ENCODE measurements at places on chromosomes 1 and 21. TPM values are rescaled to one million over a fixed set of nuclear protein-coding genes. Genes with fewer than 3 reads are reported as not detected.

GRCh38 chr1:93262645-93263044 lies 82.1 kb downstream of the CCDC18 start:
- DNase-seq = no peak

GRCh38 chr21:43894206-43894577 lies 29.2 kb downstream of the AGPAT3 start:
- no peak for DNase-seq

DNA sequence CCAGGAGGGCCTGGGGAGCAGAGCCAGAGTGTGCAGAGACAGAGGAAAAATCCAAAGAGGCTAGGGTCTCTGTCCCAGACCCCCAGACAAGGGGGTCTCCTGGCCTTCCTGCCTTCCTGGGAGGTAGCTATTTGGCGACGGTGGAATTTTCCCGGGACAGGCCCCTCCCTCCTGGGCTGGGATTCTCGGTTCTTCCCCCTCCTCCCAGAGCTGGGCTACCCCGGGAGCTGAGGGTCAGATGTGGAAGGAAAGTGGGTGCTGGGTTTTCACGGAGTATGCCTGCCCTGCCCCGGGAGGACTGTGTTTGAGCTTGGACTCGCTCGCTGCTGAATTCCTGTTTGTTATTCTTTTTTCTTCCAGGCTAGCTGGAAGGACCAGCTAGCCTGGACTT lies 759 bp downstream of the AMPD2 start:
- DNase-seq = no peak

KRTAP12-2 gene
- total RNA-seq = not detected

DNA sequence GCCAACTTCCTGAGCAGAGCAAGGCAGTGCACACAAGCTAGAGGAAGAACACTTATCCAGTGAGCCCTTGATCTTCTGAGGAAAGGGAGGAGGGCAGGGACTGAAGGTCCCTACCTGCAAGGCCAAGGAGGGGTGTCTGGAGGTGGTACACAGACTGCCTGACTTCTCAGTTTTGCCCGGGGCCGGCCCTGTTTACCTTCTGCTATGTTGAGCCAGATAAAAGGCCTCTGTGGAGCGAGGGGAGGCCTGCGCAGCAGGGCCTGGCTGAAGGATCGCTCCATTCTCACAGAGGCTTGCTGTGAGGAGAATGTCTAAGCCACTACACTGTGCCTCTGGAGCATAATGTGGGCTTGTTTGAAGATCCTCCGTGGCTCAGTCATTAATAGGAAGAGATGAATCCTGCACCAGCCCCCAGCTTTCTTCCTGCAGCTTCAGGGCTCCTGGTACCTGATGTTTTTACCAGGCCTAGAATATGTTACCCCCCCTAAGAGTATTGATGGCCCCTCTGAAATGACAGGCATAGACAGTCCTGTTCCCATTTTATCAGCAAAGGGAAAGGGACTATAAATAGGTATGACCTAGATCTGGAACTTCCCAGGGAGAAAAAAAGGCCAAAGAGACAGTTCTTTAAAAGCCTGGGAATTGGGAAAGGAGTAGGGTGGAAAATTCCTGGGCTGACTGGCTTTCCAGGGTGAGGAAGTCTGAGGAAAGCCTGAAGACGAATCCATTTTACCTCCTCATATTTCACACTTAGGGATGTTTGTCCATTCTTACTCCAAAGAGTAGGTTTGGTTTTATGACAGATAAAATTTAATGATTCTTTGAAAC lies 4.7 kb downstream of the POGK start:
- DNase-seq = no peak

PLA2G4A gene
- total RNA-seq = 40.9 TPM

DNA sequence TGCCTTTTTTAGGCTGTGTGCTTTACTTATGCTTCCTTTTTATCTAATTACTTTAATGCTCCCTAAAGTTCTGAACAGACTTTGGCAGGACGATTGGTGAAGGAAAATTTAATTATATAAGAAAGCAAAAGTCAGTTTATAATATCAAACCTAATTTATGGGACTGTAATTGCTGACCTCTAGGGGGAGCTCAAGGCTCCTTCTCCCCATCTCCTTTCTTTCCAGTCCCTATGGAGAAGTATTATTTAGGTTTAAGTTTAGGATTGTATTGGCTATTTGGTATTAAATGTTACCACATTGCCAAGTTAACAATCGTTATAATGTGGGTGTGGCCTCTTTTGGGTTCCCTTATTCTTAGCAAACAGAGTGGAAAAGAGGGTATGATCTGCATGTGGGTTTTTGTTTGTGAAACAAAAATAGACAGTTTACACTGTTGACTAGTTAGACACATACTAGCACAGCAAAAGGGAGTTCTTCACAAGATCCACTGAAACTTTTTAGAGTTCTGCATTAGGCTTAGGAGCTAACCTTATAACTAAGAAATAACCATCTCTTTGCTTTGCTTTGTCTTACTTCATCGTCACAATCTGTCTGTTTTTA lies 48.2 kb upstream of the TNFSF4 start:
- DNase-seq = peak; percentile 73

OR2L8 gene
- not detected for total RNA-seq

GRCh38 chr1:84083307-84083706 lies 60.8 kb upstream of the PRKACB start:
- DNase-seq = no peak

AUNIP gene
- total RNA-seq = 8.8 TPM

DNA sequence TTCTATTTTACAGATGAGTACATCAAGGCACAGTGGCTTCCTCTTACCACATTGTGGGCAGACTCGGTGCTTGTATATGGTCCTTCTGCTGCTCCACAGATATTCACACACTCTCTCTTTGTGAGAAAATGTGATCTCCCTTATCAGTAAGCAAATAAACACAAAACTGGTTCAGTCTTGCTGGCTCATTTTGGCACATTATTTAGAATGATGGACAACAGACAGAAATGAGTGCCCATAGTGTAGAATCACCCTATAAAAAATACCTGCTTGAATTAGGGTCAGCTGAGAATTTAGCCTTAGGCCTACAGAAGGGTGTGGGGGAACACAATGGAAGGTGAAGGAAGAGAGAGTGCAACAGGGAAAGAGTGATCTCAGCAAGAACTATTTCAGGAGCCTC lies 423.1 kb downstream of the HLX start:
- no peak for DNase-seq

DNA sequence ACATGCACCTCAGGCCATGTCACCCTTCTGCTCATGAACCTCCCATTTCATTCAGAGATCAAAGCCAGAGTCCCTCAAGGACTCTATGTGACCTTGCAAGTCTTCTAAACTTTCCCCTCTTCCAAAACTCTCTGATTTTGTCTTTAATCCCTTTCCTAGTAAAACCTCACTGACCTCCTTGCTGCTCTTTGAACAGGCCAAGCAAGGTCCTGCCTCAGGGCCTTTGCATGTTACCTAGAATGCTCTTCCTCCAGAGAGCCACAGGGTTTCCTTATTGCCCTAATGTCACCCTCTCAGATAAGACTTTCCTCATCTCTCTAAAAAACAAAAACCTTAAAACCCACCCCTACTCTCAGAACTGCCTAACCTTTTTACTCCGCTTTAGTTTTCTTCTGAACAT lies 26.6 kb downstream of the IL23R start:
- no peak for DNase-seq

DNA sequence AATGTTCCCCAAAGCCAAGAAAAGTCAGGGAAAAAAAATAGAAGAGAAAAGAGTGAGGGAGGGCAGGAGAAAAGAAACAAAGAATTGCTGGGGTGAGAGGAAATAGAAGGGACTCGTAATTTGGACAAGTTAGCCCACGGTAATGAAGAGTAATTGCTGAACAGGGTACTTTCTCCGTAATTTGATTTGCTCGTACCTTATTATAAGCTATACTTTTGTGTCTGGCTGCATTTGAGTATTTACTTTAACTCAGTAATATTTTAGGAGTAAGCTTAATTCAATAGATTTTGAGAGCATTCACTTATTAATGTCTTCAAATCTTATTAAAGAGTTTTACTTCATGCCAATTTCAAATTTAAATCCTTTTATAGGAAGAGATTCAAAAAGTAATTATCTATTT lies 527.5 kb downstream of the COL11A1 start:
- no peak for DNase-seq

PODN gene
- not detected for total RNA-seq

CASQ2 gene
- total RNA-seq = not detected

- no peak for DNase-seq
These were observed 390.4 kb downstream of the OMA1 start for GRCh38 chr1:58156124-58156468.
